ENCODE measurements at places on chromosomes 7 and 10.

DNA sequence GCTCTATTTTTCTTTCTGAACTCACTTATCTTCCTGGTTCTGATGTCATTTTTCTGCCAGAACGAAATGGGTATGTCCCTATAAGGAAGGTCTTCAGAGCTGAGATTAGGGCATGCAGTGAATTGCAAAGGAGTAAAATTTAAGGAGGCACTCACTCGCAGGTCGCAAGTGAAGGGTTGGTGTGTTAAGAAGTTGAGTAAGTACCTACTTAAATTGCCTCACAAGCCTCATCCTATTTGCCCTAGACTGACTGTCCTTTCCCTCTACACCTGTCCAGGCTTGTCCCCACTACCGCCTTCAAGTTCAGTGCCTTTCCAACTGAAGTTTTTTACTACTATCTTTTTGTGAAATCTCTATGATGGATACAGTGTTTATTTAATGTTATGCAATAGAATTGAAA, 191.5 kb downstream of the AHR start:
- DNase-seq: no peak

GRCh38 chr7:120554960-120555571, 282.1 kb downstream of the KCND2 start:
- DNase-seq: no peak

DNA sequence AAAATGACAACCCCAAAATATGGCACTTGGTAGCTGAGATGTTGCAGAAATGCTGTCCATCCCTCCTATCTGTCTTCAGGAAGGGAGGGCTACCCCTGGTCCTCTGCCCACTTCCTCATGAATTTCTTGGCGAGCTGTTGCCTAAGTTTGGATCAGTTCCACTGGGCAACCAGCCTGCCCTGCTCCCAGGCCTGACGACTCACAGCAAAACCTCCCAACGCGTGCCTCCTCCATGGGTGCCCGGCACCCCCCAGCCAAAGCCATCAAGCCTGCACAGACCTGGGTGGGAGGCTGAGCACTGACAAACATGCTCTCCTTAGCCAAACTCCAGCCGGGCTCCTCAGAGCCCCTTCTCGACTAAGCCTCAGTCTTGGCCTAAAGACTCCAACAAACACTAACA, 8.9 kb downstream of the VSTM4 start:
- no peak for DNase-seq

DNA sequence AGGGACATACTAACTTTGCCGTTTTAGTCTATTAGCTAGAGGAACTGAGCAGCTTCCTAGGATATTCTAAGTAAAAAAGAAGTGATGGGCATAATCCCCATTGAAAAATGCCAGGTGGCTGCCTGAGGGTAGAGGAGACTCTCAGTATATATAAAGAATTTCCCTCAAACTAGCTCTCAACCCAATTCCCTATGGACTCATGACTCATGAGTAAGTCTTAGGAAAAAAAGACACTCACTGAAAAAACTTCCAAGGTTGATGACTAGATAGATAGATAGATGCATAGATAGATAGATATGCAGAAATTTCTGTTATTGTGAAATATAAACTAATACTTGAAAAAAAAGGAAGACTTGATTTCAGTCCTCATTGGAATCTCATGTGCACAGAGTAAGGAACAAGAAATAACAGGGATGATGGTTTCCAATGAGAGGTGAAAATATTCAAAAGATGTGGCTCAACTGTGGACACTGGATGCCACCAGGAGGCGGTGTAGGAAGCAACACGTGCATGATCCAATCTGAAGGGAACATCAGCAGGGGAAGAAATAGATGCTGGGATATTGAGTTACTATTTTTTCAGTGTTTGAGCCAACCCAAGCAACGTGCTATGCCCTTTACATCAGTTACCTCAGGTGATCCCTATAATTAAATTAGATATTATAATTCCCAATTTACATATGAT, 711.0 kb upstream of the LRRTM3 start:
- DNase-seq: no peak

DNA sequence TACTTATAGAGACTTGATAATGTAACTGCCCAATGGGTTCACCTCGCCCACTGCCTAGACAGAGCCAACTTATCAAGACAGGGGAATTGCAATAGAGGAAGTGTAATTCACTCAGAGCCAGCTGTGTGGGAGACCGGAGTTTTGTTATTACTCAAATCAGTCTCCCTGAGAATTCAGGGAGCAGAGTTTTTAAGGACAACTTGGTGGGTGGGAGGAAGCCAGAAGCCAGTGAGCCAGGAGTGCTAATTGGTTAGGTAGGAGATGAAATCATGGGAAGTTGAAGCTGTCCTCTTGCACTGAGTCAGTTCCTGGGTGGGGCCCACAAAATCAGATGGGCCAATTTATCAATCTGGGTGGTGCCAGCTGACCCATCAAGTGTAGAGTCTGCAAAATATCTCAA, 20.1 kb upstream of the C7orf33 start:
- DNase-seq: no peak

Measured in stimulated activated CD4-positive, alpha-beta T cell treated with anti-CD3 and anti-CD28 coated beads, TNF-alpha, amount 100 ng/mL, for 48 hours (primary cell).